Brain microvascular endothelial cell (primary cell): ENCODE measurements at places on chromosomes 3 and 15.
A peak's percentile ranks its signal among the peaks of the same experiment; 100 is the strongest.

DNA sequence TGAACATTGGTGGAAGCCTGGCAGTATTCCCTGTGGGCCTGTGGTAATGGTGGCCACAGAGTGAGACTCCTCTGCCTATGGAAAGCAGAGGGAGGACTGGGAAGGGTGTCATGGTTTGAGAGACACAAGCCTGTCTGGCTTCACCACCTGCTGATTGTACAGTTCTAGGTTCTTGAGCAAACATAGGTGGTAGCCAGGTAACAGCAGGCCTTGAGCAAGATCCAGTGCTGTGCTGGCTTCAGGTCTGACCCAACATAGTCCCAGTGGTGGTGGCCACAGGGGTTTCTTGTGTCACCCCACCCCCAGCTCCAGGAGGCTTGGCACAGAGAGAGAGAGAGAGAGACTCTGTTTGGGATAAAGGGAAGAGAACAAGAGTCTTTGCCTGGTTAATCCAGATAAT is 22.7 kb upstream of the KPNA4 start:
- no peak for DNase-seq

DNA sequence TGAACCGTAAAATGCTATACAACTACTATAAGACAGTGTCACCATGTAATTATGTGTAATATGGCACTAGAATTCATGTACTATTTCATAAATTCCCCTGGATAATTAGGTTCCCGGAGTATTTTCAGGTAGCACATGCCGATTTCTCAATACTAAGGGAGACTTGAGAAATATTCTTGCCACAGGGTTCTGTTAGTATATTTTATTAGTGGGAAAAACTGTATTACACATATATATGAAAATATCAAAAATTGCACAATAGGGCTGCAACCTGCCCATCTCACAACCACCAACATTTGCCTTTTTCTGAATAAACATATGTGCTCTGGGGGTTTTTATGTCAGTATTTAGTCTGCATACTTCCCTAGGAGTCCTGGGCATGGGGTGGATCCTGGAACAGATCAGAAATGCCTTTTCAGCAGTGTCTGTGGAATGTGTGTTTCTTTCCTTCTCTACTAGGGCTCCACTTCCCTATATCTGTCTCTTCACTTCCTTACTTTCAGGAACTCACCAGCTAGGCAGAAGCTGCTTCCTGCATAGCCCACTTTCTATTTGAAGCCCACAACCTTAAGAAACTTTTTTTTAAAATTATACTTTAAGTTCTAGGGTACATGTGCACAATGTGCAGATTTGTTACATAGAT is 87.5 kb downstream of the RPL39L start:
- DNase-seq, result no peak

GRCh38 chr3:5217824-5218595 is 30.5 kb downstream of the EDEM1 start:
- no peak for DNase-seq

- no peak for DNase-seq
Measured at GRCh38 chr15:70219966-70220365, 122.2 kb upstream of the TLE3 start.

GRCh38 chr3:98766924-98767323 is 3.8 kb downstream of the ST3GAL6 start:
- no peak for DNase-seq

GRCh38 chr3:48776854-48777253 is 59.8 kb upstream of the IP6K2 start:
- DNase-seq, result no peak

DNA sequence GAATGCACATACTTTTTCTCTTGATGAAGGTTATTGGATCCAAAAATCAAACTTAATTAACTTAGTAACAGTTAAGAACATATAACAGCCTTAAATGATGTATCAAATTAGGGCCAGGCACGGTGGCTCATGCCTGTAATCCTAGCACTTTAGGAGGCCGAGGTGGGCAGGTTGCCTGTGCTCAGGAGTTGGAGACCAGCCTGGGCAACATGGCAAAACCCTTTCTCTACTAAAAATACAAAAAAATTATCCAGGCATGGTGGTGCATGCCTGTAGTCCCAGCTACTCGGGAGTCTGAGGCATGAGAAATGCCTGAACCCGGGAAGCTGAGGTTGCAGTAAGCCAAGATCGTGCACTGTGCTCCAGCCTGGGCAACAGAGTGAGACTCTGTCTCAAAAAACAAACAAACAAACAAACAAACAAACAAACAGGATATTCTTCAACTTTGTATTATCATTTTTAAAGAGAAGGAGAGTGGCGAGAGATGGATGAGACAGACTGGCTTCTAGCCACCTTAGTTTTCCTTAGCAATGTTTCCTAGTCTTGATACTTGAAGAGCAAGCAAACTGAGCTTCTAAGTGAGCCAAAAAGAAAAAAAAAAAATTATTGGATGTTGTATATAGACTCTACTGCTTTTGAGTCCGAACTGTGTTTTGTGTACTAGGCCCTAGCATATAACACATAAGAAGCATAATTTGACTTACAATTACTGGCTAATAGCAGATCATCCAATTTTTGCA is 13.8 kb downstream of the SPRED1 start:
- DNase-seq, result peak; percentile 20

DNA sequence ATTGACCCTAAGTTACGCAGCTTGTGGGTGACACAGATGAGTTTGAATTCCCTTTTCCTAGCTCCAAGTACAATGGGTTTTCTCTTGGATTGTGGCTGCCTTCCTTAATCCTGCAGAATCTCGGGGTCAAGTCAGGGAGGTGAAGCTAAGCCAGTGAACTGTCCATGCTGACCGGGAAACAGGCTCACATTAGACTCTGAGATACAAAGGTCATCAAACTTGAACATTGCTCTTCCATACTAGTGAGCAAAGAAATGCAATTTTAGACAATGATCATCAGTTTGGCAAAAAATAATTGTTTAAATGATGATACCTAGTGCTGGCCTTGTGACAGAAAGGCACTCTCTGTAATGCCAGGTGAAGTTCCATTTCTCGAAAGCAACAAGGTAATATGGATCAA is 31.6 kb downstream of the SLC6A1 start:
- no peak for DNase-seq

DNA sequence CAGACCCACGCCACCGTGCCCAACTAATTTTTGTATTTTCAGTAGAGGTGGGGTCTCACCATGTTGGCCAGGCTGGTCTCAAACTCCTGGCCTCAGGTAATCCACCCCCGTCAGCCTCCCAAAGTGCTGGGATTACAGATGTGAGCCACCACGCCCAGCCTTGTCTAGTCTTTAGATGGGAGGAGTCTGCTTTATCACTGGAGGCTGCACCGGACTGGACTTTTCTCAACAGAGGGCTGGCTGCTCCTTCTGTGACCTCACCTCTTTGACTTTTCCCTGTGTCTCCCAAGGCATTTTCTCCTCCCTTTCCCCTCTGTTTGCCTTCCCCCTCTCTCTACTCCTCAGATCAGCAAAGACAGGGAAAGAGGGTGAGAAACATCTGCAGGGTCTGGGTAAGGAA is 28.5 kb downstream of the SLCO2A1 start:
- no peak for DNase-seq

DNA sequence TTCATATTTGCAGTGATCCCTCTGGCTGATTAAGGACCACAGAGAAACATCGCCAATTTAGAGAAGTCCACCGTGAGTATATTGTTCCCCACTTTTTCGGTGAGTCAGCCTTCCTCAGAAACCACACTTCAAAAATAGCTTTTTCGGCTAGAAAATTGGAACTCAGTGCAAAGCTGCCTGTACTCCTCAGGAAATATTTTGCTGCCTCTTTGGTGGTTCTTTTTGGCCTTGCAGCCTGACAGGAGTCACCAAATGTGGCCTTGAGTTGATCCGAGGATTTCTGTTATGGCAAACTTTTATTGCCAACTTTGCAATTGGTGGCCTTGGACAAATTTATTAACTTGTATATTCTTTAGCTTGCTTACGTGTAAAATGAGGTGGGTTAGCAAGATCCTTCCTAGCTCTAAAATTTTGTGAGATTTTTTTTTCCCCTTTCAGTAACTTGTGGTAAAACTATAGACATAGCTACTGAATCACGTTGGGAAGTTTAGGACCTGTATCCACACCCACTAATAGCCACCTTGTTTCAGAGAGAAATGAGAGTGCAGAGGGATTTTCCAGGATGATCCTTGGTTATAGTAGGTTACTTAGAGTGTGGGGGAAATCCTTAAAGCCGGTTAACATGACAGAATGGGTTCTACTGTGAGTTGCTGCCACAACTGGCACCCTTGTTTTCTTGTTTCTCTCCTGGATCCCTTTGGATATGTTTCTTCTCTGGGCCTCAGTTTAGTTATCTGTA is 9.9 kb downstream of the ARL6IP5 start:
- DNase-seq, result peak; percentile 22

DNA sequence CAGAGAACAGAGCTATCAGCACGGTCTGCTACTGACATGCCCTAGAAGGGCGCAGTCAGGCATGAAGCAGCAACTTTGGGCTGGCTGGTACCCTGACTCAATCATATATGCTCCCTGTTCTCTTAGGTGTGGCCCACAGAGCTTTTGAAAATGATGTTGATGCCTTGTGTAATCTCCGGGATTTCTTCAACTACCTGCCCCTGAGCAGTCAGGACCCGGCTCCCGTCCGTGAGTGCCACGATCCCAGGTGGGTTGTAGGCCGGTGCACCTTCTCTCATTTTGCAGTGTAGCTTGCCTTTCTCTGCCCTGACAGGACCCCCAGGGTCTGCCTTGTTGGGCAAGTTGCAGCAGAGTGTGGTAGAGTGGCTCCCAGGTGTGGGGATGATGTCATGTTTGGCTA is 47.7 kb downstream of the PCCB start:
- DNase-seq, result no peak

- peak; percentile 4 for DNase-seq
Measured at GRCh38 chr3:135851201-135852081, 114.1 kb upstream of the PPP2R3A start.

DNA sequence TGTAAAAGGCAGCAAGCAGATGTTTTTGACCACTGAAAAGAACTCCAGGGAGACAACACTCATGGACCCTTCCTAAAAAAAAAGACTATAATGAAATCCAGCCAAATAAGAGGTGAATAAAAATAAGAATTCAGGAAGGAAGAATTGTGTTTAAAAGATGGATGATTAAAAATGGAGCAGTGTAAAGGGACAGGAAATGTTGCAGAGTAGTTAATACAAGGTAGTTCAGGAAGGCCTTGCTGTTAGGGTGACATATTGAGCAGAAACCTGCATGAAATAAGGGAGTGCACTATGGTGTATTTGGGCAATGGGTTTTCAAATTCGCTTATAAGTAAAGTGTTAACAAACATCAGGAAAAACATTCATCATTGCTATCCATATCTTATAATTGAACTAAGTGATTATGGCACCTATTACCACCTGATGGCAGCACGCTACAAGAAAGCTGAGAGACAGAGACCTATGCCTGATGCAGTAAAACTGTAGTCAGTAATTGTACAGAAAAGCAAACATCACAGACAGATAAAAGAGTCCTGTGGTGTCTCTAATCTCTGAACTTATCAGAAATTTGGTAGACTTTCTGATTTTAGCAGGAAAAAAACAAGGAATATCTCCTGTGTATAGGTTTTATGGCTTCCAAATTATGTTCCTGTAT is 5.8 kb upstream of the DBR1 start:
- DNase-seq, result peak; percentile 57
